Regular cardiac myocyte (primary cell): ENCODE measurements at places on chromosomes 7 and 10. TPM values are rescaled to one million over a fixed set of nuclear protein-coding genes. Genes with fewer than 3 reads are reported as not detected.

CRYGN gene
- 0.56 TPM in 1 of 2 replicates, not detected in the other for total RNA-seq

CHAT gene
- not detected in 2 replicates for total RNA-seq

CYP26C1 gene
- total RNA-seq = under 0.01 TPM in 2 replicates

ZNF479 gene
- total RNA-seq = under 0.01 TPM in 1 of 2 replicates, not detected in the other

ADAP1 gene
- total RNA-seq = 4.4 and 16.3 TPM in 2 replicates

PCLO gene
- total RNA-seq = 0.19 and 0.56 TPM in 2 replicates

NPY gene
- not detected in 2 replicates for total RNA-seq

DMBT1 gene
- under 0.01 TPM in 2 replicates for total RNA-seq

TBXAS1 gene
- 0.19 and 1.4 TPM in 2 replicates for total RNA-seq

TUBB8 gene
- total RNA-seq = not detected in 2 replicates

NEBL gene
- 0.19 and 1.1 TPM in 2 replicates for total RNA-seq

IGF2BP3 gene
- 20.3 and 36.0 TPM in 2 replicates for total RNA-seq

PPP1R9A gene
- 0.56 and 0.77 TPM in 2 replicates for total RNA-seq

KCNH2 gene
- not detected in 2 replicates for total RNA-seq

KCNK18 gene
- total RNA-seq = not detected in 2 replicates

HABP2 gene
- total RNA-seq = under 0.01 and 0.19 TPM in 2 replicates

RNF32 gene
- total RNA-seq = 0.77 and 2.5 TPM in 2 replicates

MUC3A gene
- total RNA-seq = not detected in 2 replicates

TRIM4 gene
- 16.7 and 22.8 TPM in 2 replicates for total RNA-seq

GRID2IP gene
- total RNA-seq = under 0.01 TPM in 1 of 2 replicates, not detected in the other

TMEM139 gene
- not detected in 2 replicates for total RNA-seq

HOXA1 gene
- not detected in 2 replicates for total RNA-seq

LRRTM3 gene
- under 0.01 TPM in 1 of 2 replicates, not detected in the other for total RNA-seq
